ENCODE measurements at places on chromosomes 2 and 18.

- H3K4me3 ChIP-seq: no peak overlapping the region
- no peak for DNase-seq
- no peaks in the 10 kb centered on the region for H3K27me3 ChIP-seq
- no peaks in the 10 kb centered on the region for H3K4me1 ChIP-seq
Measured at GRCh38 chr18:67540559-67540958, 24.0 kb upstream of the DSEL start.

GRCh38 chr18:957829-958228 lies 53.2 kb downstream of the ADCYAP1 start:
- no peaks in the 10 kb centered on the region for H3K27me3 ChIP-seq
- DNase-seq: no peak
- H3K4me3 ChIP-seq: no peak overlapping the region
- no peaks in the 10 kb centered on the region for H3K36me3 ChIP-seq

GRCh38 chr18:31647127-31647753 lies 37.1 kb downstream of the B4GALT6 start:
- no peaks in the 10 kb centered on the region for H3K36me3 ChIP-seq
- no peaks in the 10 kb centered on the region for H3K4me1 ChIP-seq
- H3K27me3 ChIP-seq: no peaks in the 10 kb centered on the region
- no peak overlapping the region for H3K4me3 ChIP-seq
- DNase-seq: no peak

DNA sequence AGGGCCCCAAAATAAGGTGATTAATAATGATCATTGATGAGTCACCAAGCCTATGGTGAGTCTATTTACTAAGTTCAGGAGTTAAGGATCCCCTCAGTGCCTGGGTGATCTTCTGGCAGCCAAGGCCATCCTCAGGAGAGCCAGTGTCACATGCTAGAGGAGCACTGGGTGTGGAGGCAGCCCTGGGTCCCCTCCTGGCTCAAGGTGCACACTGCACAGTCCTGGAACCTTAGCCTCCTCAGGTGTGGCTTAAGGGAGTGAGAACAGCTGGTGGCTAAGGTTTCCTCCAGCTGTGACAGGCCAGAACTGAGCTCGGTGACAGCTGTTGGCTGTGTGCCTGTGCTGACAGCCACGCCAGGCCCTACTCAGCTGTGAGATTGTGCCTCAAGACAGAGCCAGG lies 52.1 kb upstream of the ACAA2 start:
- DNase-seq: no peak
- no peaks in the 10 kb centered on the region for H3K4me1 ChIP-seq
- no peak overlapping the region for H3K27ac ChIP-seq
- H3K27me3 ChIP-seq: no peaks in the 10 kb centered on the region

DNA sequence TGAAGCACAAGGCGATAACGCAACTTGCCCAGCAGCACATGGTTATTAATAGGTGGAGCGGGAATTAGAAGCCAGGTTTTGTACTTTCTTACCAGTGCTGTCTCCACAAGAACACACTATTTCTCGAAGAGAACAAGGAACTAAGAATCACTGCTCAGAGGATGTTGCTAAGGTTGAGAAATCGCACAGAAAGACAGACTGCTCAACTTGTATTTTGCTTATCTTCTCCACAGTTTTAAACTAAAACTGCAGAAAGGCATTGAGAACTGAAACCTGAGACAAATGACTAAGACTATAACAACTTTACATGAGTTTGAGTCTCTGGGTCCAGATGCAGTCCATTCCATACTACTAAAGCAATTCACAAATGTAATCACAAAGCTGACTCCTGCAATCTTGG lies 6.2 kb downstream of the PRKD3 start:
- H3K4me3 ChIP-seq: no peak overlapping the region
- no peak for DNase-seq
- H3K36me3 ChIP-seq: no peaks in the 10 kb centered on the region
- peaks cover 20% of the 10 kb centered on the region for H3K4me1 ChIP-seq

DNA sequence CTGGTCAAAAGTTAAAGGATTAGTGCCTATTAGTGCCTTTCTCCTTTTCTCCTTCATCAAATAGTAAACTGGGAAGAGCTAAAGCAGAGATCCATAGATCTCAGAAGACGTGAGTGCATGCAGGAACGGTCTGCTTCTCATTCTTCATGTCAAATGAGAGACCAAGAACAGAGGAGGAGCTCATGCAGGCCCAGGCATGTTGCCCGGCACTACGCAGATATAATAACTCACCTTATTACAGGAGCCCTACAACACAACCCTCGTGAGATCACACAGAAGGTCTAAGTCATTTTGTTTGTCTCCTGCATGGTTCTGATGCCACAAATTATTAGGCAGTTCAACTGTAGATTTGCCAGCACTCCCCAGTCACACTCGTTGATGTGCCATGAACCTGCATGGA lies 71.8 kb downstream of the CMPK2 start:
- H3K27ac ChIP-seq: no peak overlapping the region
- no peak overlapping the region for H3K4me3 ChIP-seq

GRCh38 chr2:18834341-18834740 lies 245.0 kb upstream of the NT5C1B start:
- H3K4me1 ChIP-seq: no peaks in the 10 kb centered on the region
- no peaks in the 10 kb centered on the region for H3K27me3 ChIP-seq
- H3K4me3 ChIP-seq: no peak overlapping the region
- no peaks in the 10 kb centered on the region for H3K36me3 ChIP-seq
- DNase-seq: no peak
- no peak overlapping the region for H3K27ac ChIP-seq

GRCh38 chr18:45243340-45244110 lies 371.8 kb upstream of the SLC14A2 start:
- H3K4me1 ChIP-seq: no peaks in the 10 kb centered on the region
- H3K27ac ChIP-seq: no peak overlapping the region
- peaks cover 3% of the 10 kb centered on the region for H3K27me3 ChIP-seq

All from CD8-positive, alpha-beta memory T cell (primary cell).